ENCODE measurements at places on chromosomes 5 and 9. TPM values are rescaled to one million over a fixed set of nuclear protein-coding genes. Genes with fewer than 3 reads are reported as not detected.

The ROR2 gene
- 4.3 TPM for total RNA-seq

The GDNF gene
- total RNA-seq: 1.7 TPM

The MARCOL gene
- total RNA-seq: not detected

The GARNL3 gene
- total RNA-seq: 17.3 TPM

The ASPN gene
- not detected for total RNA-seq

DNA sequence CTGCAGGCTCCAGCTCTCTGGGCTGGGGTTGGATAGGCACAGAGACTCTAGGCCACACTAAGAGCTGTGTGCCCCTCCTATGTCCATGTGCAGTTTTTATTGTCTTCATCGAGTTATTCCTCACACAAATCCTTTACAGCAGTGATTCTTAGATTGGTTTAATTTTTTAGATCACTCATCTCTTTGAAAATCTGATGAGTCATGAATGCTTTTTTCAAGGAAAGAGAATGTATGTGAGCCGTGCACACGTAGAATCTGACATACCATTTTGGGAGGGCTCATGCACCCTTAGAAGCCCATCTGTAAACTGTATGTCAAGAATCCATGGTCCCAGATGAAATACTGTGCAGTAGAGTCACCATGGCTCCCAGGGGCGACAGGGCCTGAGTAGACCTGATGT lies 100.7 kb upstream of the S1PR3 start:
- H3K27me3 ChIP-seq: no peaks in the 10 kb centered on the region
- H3K4me3 ChIP-seq: no peak overlapping the region
- H3K4me1 ChIP-seq: no peaks in the 10 kb centered on the region
- H3K36me3 ChIP-seq: no peaks in the 10 kb centered on the region
- H3K27ac ChIP-seq: no peak overlapping the region

- H3K4me1 ChIP-seq: no peaks in the 10 kb centered on the region
- DNase-seq: no peak
- H3K27ac ChIP-seq: no peak overlapping the region
- no peaks in the 10 kb centered on the region for H3K27me3 ChIP-seq
Measured at GRCh38 chr5:18403141-18403540, 768.9 kb downstream of the TAF11L14 start.

GRCh38 chr5:59591162-59591561 lies 302.4 kb downstream of the PDE4D start:
- peaks cover 4% of the 10 kb centered on the region for H3K4me1 ChIP-seq
- DNase-seq: no peak
- H3K27me3 ChIP-seq: no peaks in the 10 kb centered on the region
- no peaks in the 10 kb centered on the region for H3K36me3 ChIP-seq
- H3K4me3 ChIP-seq: no peak overlapping the region
- H3K27ac ChIP-seq: no peak overlapping the region

- H3K27ac ChIP-seq: no peak overlapping the region
- no peak overlapping the region for H3K4me3 ChIP-seq
- no peaks in the 10 kb centered on the region for H3K4me1 ChIP-seq
- H3K27me3 ChIP-seq: no peaks in the 10 kb centered on the region
- DNase-seq: no peak
- no peaks in the 10 kb centered on the region for H3K36me3 ChIP-seq
Measured at GRCh38 chr5:43917925-43918324, 314.9 kb downstream of the NNT start.
